Activated CD4-positive, alpha-beta T cell treated with anti-CD3 and anti-CD28 coated beads for 24 hours (primary cell): ENCODE measurements at places on chromosomes 11 and 22.

DNA sequence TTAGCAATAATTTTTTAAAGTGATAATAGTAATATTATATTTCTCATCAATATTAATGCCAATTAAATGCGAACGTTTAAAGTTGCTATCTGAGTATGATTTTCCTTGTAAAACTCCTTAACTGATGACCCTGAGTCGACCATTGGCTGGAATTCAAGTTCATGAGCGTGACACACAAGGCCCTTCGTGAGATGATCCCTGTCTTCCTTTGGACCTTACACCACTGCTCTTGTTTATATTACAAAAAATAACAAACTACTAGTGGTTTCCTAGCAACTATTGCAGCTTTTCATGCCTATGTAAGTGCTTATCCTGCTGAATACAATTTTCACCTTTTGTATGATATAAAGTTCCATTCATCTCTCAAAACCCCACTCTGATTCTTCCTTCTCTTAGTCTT, 752.9 kb downstream of the CNTN5 start:
- no peak for DNase-seq

DNA sequence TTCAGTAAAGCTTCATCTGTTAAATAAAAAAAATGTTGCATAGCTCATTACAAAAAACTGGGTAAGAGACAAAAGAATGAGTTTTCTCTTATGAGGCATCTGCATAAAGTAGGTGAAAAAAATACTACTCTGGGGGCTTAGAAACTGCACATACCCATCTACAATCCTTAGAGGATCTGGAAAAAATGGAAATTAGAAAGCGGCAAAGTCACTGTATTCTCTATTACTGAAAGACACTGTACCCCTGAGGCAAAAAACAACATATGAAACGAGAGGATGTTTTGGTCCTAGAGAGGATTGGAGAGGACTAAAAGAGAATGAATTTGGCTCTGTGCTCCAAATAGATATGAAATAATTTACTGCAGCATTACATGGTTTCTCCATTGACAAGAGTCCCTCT, 206.7 kb upstream of the PITPNB start:
- DNase-seq = no peak

GRCh38 chr11:100890789-100891188, 203.7 kb downstream of the ARHGAP42 start:
- no peak for DNase-seq

DNA sequence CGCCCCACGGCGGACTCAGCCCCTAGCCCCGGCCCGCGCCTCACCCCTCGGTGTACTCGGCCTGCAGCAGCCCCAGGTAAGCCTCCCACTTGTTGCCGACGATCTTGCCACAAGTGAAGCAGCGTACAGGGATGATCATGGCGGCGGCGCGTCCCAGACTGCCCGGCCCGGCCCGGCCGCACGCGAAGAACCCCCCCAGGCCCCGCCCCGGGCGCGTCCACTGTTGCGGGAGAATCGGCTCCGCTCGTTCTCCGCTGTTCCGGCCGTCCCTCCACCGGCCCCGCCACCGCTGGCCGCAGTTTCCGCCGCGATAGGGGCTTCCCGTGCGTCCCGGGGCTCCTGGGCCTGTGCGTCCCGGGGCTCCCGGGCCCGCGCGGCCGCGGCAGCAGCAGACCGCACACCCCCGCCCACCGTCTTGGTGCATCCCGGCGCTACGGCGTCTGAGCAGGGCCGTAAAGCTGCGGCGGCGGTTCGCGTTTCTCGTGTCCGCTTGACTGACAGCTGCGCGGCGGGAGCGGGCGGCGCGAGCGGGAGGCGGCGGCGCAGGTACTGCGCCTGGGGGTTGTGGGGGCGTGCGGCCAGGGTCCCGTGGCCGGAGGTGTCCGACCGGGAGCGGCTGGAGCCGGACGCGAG, at the start of the genes POLR2L and TSPAN4:
POLR2L (minus strand) TSS at position 160 of the 633 bp plus-strand sequence; CDS start at position 139, 21 bp downstream.
TSPAN4 (plus strand) TSS at position 483 of the 633 bp plus-strand sequence. CDS start 7,453 bp downstream, outside the sequence.
- DNase-seq = peak; percentile 83

DNA sequence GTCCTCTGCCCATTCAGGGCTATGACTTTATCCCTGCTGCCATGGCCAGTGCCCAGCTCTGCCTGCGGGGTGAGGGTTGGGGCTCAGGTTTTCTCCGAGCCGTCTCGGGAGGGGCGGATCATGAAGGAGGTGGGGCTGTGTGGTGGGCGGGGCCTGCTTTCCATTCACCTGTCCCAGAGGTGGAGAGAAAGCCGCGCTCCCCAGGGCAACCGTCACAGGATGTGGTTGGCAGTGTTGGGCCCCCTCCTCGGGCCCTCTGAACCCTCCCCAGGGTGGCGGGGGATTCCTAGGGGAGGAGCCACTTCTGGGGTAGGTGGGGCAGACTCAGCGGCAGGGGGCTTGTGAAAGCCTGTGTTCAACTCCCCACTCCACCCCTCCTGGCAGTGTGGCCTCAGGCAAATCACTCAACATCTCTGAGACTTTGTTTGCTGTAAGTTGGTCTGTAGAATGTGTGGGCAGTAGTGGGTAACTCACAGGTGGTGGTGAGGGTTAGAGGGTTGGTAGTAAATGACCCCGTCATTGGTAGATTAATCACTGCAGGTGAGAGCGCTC, 50.3 kb downstream of the CD6 start:
- peak; percentile 79 for DNase-seq

- no peak for DNase-seq
These were observed 7.6 kb downstream of the TP53I11 start for GRCh38 chr11:44943118-44943517.

- DNase-seq = no peak
These were observed 38.1 kb downstream of the ARHGAP1 start for GRCh38 chr11:46662366-46662765.

DNA sequence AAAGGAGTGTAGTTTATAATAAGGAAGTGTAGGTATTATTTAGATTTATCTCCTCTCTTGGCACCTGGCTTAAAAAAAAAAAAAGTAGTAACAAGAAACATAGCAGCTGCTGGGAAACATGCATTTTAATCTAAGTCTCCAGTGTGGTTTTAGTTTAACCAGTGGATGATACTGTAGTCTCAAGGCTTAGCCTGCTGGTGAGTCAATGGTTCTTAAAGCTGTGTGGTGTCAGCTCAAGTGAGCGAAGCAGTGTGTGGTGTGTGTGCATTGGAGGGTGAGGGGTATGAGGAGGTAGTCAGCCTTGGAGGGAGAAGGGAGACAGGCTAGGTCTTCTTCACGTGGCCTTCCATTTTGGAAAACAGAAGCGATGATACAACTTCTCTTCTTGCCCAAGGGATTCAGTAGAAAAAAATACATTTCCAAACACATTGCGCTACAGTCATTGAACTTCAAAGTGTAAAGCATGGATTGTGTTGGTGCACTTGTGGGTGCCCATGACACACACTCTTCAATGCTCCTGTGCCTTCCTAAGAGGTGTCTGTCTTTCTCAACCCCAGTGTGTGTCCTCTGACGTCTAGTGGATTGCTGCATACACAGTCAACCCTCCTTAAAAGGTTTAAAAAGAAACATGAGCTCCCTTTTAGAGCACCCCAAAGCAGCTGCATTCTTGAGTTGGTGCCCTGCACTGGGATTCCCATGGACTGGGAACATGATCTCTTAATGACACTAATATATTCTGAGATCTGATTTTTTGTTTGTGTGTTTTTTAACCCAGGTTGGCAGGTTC, 40.1 kb downstream of the ZBTB16 start:
- no peak for DNase-seq

DNA sequence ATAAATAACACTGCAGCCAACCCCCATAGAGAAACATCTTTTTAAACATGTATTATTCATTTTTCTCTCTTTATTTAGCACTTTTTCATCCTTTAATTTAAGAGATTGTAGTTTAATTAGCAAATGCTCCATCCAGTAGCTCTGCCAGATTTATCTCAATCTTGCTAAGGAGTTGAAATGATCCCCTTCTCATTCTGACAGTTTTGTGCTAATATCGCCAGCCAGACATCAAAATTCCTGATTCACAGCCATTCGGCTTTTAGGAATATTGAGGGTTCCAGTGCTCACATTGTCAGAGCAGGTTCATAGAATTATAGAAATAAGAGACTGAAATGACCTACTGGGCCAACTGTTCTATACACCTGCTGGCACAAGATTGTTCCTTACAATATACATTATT, 77.8 kb downstream of the CASP12 start:
- no peak for DNase-seq

- peak; percentile 99 for DNase-seq
These were observed 642 bp upstream of the CDK2AP2 start for GRCh38 chr11:67508486-67509121.

DNA sequence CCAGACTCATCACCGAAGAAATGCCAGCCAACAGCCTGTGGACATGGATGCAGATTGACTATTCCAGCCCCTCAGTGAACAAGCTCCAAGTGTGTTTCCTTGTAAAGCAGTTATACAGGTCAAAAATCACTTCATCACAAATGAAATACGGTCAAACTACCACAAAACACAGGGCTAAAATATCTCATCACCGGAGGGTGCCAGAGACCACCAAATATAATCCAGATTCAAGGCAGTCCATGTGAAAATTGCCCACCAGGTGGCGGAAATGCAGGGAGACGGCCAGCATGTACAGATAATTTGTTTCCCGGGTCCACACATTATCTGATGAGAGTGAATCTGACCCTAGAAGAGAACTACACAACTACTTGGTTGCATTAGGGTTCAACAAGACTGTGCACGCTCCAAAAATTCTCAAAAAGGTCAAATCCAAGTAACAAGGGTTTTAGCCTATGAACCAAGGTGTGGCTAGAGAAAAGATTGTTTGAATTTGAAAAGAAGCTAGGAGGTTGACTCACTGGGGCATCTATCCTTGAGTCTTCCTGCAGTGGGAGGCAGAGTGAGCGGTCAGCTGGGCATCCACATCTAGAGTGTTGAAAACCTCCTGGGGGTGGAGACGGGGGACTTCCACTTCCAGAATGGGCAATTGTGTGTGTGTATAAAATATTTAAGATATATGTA, 71.7 kb downstream of the IGLL5 start:
- peak; percentile 56 for DNase-seq

DNA sequence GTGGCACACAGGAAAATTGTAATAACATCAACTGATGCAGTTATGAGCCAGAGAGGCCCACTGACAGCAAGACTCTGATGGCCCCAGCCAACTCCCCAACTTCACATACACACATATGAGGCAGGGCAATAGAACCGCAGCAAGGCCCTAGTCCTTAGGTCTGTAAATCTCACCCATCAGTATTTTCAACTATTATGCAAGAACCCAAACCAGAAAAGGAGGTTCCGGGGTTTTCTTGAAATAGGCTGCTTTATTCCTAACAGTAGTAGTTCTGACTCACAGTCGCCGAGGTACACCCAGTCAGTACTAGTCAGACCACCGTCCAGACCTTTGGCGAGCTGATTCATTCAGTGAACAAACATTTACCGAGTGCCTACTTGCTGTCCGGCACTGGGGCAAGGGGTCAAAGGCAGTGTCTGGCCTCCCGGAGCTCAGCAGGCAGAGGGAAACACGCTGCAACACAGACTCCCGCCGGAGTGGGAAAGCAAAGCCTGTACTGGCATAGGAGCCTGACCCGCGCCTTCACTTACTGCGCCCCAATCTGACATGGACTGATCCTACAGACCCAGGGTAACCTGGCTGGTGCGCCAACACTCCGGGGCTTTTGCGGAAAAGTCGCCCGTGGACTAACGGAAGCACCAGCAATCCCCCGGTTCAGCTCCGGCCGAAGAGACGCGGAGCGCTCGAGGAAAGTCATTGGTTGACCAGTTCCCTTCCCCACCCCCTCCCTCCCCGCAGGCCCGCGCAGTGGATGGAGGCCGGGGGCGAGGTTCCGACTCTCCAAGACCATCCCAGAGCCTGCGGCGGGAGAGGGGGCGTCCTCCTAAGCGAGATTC, 1.3 kb downstream of the PLEKHA7 start:
- DNase-seq = no peak

DNA sequence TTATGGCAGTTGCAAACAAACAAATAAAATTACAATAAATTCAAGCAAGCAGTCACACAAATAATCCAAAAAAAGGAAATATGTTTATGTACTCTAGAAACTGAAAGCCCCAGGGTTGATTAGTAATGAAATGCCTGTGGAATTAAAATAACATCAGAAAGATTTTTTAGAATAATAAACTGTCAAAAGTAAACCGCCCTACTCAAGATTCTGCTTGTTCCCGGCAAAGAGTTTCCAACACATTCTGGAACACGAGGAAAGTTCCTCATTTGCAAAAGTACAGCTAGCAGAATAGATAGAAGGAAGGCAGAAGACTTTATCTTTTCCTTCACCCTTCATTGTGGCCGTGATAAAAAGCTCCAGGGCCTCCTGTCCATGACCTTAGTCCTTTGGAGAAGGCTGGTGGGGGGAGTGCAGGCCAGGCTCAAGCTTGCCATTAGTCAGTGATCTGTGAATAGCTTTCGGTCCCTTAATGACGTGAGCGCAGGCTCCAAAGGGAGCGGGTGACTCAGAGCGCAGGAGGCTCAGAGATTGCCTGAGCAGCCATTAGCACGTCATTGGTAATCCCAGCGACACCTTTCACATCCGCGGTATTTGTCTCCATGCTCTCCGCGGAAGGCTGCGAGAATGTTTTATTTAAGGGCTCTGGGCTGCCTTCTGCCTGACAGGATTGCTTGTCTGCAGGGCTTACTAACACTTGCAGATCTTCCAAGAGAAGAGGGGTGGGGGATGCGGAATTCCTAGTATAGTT, 458.3 kb downstream of the METTL15 start:
- DNase-seq = no peak

GRCh38 chr11:127027789-127028188, 27.2 kb upstream of the KIRREL3 start:
- no peak for DNase-seq

GRCh38 chr11:69156235-69156639, 502 bp downstream of the SMIM38 start:
- no peak for DNase-seq

DNA sequence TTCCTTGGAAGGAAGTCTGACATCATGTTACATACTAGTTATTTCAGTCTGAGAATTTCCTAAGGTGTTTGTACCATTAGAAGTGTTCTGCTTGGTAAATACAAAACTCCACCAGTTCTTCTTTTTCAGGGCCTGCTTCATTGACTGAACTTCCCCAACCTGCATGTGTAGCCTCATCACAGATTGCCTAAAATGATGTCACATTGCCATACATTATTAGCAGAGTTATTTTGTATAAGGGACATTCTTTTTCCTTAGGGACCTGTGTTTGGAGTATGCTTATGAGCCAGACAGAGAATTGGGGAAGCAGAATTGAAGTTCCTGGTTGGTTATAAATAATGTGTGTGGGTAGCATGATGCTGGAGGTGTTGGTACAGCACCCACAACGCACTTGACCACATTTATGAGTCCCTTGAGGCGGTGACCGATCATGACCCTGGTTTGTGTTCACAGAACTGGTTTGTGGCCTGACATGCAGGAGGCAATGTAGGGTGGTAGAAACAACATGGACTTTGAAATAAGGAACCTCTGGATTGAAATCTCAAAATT, 16.4 kb upstream of the MMP7 start:
- DNase-seq = no peak

- DNase-seq = no peak
These were observed 421.0 kb downstream of the DYNC2H1 start for GRCh38 chr11:103530257-103530656.

- DNase-seq = no peak
These were observed 20.1 kb upstream of the NECTIN1 start for GRCh38 chr11:119749006-119749565.

- no peak for DNase-seq
These were observed 1.9 kb downstream of the SLC25A45 start for GRCh38 chr11:65380460-65381119.

GRCh38 chr11:11807811-11808782, 33.7 kb upstream of the USP47 start:
- DNase-seq = no peak
